B cell (primary cell): ENCODE measurements at places on chromosomes 3 and 15. TPM values are rescaled to one million over a fixed set of nuclear protein-coding genes. Genes with fewer than 3 reads are reported as not detected.

Gene AMIGO3
- 11.1 and 18.6 TPM in 2 replicates for polyA plus RNA-seq

Gene TLR9
- polyA plus RNA-seq: 1.9 and 3.7 TPM in 2 replicates

Gene NEK11
- 0.82 and 1.00 TPM in 2 replicates for polyA plus RNA-seq

Gene TRIP4
- 13.7 and 17.0 TPM in 2 replicates for polyA plus RNA-seq

Gene IGDCC3
- polyA plus RNA-seq: not detected in 2 replicates

Gene NPAP1
- polyA plus RNA-seq: not detected in 2 replicates

Gene IL16
- 96.1 and 181 TPM in 2 replicates for polyA plus RNA-seq
